H54 (cell line): ENCODE measurements at places on chromosomes 11 and 22.

DNA sequence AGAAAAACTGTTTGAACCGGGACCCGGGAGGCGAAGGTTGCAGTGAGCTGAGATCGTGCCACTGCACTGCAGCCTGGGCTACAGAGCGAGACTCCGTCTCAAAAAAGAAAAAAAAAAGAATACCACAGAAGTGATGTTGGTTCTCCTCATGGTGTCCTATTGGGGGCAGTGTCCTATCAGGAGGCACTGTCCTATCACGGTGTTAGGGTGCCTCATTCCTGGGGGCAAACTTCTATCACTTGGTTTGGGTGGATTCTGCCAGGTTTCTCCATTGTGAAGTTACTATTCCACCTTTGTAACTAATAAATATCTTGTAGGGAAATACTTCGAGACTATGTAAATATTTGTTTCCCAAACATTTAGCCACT is 19.6 kb downstream of the PRR14L start:
- no peak for DNase-seq

DNA sequence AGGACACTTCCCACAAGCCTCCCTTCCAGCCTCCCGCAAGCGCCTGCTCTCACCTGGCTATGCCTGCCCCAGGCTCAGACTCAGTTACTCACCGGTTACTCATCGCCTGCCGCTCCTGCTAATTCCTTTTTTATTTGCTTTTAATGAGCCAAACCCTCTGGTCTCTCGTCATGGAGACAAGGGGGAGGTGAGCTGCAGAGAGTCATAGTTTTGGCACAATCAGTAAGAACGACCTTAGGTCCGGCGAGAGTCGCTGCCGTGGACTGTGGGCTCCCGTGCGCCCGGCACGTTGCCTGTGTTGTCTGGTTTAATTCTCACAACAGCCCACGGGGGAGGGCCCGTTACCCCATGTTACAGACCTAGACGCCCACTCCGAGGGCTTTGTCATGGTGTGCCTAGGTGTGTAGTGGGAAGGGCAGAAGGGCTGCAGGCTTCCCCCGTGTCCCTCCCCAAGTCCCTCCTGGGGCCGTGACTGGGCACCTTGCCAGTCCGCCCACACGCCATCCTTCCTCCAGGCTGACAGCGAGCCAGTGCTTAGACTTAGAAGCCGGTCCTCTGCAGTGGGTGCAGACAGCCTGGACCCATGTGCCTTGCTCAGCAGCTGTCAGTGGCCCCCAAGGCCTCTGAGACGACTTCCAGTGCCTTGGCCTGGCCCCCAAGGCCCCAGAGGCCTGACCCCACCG is 42.2 kb downstream of the WNT7B start:
- DNase-seq: peak; percentile 86

- peak; percentile 37 for DNase-seq
Measured at GRCh38 chr11:27904358-27905055, 203.4 kb downstream of the KIF18A start.

DNA sequence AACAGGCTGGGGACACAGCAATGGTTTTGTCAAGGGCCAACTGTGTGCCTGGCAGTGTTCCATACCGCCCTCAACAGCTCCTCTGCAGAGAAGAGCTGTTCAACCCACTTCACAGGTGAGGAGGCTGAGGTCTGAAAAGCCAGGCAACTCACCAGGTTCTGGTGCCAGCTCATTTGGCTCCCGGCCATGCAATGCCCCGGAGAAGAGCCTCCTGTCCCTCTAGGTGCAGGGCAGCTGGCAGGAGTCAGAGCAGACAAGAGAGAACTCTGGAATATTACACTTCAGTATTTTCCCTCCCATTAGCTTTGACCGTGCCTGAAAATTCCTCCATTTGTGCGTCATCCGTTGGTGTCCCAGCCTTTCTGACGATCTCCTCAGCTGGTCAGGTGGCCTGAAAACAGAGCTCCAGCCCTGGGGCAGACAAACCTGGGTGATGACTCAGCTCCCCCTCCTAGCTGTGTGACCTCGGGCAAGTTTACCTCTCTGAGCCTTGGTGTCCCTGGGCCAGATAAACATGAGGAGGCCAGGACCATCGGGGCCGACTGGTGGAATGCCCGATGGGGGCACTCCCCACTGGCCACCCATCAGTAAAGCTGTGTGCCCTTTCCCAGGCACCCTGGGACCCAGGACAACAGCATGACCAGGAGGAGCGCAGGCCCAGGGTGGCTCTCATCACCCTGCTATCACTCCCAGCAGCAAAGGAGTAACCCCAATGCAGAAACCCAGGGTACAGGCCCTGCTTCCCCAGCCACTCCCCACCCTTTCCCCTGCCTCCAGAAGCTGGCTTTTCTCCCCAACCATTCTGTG is 9.6 kb upstream of the C1QTNF6 start:
- DNase-seq: peak; percentile 65

GRCh38 chr11:58867556-58867955 is 23.1 kb upstream of the GLYATL2 start:
- no peak for DNase-seq

DNA sequence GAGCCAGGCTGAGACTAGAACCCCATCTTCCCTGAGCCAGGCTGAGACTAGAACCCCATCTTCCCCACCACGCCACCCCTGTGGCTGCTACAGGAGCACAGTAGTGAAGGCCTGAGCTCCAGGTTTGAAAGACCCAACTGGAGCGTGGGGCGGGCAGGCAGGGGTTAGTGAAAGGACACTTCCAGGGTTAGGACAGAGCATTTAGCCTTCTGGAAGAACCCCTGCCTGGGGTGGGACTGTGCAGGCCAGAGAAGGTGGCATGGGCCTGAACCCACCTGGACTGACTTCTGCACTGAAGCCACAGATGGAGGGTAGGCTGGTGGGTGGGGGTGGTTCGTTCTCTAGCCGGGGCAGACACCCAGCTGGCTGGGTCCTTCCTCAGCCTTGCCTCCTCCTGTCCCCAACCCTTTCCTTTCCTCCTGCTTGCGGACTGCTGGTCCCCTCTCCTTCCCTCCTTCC is 24.1 kb downstream of the SUN2 start:
- DNase-seq: no peak

GRCh38 chr22:45568213-45568612 is 65.5 kb downstream of the FBLN1 start:
- DNase-seq: no peak

DNA sequence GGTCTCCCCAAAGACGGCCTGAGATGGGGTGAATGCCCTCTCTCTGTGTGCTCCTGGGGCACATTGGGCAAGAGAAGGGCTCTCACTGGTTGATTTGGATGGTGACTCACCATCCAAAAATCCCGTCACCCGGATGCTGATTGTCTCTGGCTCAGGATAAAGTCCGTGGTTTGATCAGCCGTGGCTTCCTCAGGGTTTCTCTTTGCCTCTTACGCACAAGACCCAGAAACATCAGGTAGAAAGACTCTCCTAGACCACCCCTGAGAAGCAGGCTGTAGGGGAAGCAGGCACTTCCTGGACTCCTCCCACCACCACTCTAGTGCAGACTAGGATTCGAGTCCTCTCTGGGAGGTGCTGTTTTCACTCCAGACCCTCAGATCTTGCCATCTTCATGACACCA is 176.1 kb upstream of the NCAM1 start:
- peak; percentile 50 for DNase-seq

- no peak for DNase-seq
Measured at GRCh38 chr11:128790196-128790595, 76.9 kb downstream of the KCNJ1 start.

DNA sequence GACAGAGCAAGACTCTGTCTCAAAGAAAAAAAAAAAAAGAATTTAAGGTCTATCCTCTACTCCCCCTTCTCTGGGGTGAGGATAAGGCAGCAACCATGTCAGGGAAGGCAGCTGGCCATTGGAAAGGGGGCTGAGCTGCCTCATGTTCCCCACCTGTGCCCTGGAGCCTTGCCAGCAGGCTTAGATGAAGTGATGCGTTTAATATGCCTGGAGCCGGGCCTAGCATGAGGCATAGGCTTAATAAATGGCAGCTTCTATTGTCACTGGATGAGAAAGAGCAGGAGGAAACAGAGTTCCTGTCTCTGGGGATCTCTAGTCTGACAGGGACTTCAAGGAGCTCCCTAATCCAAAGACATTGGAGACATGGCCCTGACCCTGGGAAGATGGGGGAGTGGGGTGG is 3.2 kb upstream of the KCNE3 start:
- DNase-seq: no peak
